Lower leg skin (tissue), 4 donors: ENCODE measurements at places on chromosomes 5 and 9. TPM values are rescaled to one million over a fixed set of nuclear protein-coding genes. Genes with fewer than 3 reads are reported as not detected.

DMRT3 gene
- 0.55 TPM for total RNA-seq

ZFP37 gene
- total RNA-seq: 0.56 TPM

NTNG2 gene
- 0.10 TPM for total RNA-seq

EHMT1 gene
- total RNA-seq: 64.2 TPM

DCANP1 gene
- not detected for total RNA-seq

IL5 gene
- not detected for total RNA-seq

CXXC5 gene
- 43.0 TPM for total RNA-seq

HEMGN gene
- not detected for total RNA-seq

DRD1 gene
- 0.23 TPM for total RNA-seq

GPR150 gene
- total RNA-seq: 1.6 TPM

SSBP2 gene
- total RNA-seq: 45.3 TPM

CMBL gene
- total RNA-seq: 3.2 TPM

UBE2QL1 gene
- total RNA-seq: 1.4 TPM

TMEM174 gene
- not detected for total RNA-seq
